Trophoblast cell (in vitro differentiated cells and primary cell): ENCODE measurements at places on chromosomes 7 and 10.

DNA sequence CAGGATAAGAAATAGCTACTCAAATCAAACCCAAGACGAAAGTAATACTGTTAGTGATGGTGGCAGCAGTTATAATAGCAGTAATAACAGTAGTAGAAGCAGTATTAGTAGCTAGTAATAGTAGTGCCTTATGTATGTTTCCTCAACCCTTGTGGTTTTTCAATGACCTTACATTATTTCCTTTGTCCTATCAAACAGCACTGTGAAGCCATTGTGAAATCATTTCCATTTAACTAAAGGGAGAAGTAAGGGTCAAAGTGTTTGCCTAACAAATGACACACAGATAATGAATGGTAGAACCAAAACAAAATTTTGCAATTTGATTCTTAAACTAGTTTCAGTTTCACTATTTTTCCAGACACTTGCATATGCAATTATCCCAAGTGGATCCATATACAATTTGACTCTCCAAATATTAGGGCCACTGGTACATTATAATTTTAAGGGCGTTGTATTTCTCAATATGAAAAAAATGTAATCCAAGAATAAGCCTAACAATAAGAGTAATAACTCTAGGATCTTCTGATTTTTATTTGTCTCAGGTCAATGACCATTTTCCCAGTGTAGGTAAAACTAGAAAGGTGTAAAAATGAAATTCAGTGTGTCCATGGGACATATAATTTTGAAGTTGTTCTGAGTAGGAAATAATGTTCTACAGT, 33.7 kb upstream of the TMEM26 start:
- no peaks in the 10 kb centered on the region for H3K36me3 ChIP-seq
- no peaks in the 10 kb centered on the region for H3K4me1 ChIP-seq
- DNase-seq: peak; percentile 34
- no peak overlapping the region for H3K4me3 ChIP-seq
- no peaks in the 10 kb centered on the region for H3K27me3 ChIP-seq

- H3K27ac ChIP-seq: no peak overlapping the region
- H3K4me1 ChIP-seq: no peaks in the 10 kb centered on the region
- H3K27me3 ChIP-seq: no peaks in the 10 kb centered on the region
- DNase-seq: no peak
These were observed 77.4 kb upstream of the RET start for GRCh38 chr10:42999385-43000020.

- no peaks in the 10 kb centered on the region for H3K36me3 ChIP-seq
- no peaks in the 10 kb centered on the region for H3K27me3 ChIP-seq
- no peak overlapping the region for H3K4me3 ChIP-seq
- DNase-seq: peak; percentile 18
- H3K27ac ChIP-seq: no peak overlapping the region
These were observed 209.2 kb upstream of the FAM3C start for GRCh38 chr7:121605317-121605680.

DNA sequence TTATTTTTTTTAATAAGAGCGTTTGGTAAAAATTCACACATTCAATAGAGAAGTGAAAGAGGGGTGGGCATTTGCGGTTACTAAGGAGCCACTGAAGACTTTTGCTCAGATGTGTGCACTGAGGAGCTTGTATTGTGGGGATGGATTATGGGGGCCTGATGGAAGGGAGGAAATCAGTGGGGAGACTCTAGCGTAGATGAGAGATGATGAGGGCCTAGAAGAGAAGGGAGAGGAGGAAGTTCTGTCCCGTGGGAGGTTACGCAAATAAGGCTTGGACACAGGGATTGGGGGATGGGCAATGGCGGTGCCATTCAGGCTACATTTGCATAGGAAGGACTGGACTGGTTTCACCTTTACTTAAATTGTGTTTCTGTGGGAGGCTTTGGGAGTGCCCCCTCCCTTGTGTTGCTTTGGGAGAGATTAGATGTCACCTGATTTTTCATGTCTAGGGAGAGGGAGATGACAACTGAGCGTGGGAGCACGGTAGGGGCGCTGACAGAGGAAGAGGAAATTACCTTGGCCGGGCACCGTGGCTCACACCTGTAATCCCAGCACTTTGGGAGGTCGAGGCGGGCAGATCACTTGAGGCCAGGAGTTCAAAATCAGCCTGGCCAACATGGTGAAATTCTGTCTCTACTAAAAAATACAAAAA, 2.2 kb upstream of the HIP1 start:
- DNase-seq: no peak
- H3K36me3 ChIP-seq: no peaks in the 10 kb centered on the region
- no peak overlapping the region for H3K4me3 ChIP-seq
- H3K27ac ChIP-seq: no peak overlapping the region
- H3K4me1 ChIP-seq: peaks cover 6% of the 10 kb centered on the region

GRCh38 chr7:4164556-4164955, 517.5 kb upstream of the FOXK1 start:
- peak overlapping the region; percentile 40 for H3K4me3 ChIP-seq
- H3K4me1 ChIP-seq: no peaks in the 10 kb centered on the region
- no peak for DNase-seq
- H3K27me3 ChIP-seq: no peaks in the 10 kb centered on the region
- H3K27ac ChIP-seq: no peak overlapping the region

DNA sequence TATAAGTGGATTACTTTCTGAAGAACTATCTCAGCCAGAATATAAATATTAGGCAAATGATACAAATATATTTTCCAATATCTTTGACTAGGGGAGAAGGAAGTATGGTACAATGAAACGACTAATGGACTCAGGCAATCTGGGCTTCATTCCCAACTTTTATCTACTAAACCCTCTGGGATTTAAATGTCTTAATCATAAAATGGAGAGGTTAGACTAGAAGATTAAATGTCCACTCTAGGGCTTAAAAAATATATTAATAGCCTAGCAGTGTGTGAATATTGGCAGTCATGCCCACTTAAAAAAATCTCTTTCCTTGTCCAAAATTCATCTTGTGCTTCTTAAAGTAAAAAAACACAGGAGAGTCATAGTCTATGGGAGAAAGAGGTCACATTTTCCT, 98.3 kb downstream of the CTTNBP2 start:
- H3K36me3 ChIP-seq: peaks cover 11% of the 10 kb centered on the region
- peaks cover 2% of the 10 kb centered on the region for H3K4me1 ChIP-seq
- DNase-seq: no peak
- no peak overlapping the region for H3K4me3 ChIP-seq
- no peak overlapping the region for H3K27ac ChIP-seq
- no peaks in the 10 kb centered on the region for H3K27me3 ChIP-seq

DNA sequence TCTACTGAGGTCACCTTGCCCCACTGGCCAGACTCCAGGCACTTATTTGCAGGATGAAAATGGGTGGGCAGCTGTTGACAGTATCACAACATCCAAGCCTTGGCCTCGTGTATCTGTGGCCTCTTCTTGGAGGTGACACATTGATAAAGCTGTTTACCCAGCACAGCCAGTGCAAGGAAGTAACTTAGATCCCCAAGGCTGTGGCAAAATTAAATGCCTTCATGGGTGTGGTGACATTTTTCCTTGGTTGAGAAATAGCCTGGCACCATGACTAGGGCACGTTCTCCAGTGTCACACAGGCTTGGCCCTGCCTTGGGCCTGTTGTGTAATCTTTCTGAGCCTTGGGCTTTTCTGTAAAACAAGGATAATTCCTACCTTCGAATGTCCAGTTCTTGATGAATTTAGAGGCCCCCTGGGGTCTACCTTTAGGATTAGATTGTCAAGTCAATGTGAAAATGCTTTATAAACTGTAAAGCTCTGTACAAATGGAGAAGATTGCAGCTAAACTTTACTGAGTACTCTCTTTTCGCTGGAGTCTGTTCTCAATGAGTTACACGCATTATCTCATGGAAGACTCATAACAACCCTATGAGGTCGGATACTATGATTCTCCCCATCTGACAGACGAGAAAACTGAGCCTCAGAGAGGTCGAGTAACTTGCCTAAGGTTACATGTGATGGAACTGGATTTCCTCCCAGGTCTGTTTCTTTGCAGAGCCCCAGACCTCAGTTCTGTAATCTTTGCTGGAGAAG, 46.7 kb upstream of the LOXL4 start:
- H3K27me3 ChIP-seq: no peaks in the 10 kb centered on the region
- H3K27ac ChIP-seq: no peak overlapping the region

GRCh38 chr7:132412435-132412834, 163.8 kb downstream of the PLXNA4 start:
- DNase-seq: no peak
- no peaks in the 10 kb centered on the region for H3K36me3 ChIP-seq
- H3K4me1 ChIP-seq: no peaks in the 10 kb centered on the region
- no peaks in the 10 kb centered on the region for H3K27me3 ChIP-seq
- no peak overlapping the region for H3K27ac ChIP-seq

DNA sequence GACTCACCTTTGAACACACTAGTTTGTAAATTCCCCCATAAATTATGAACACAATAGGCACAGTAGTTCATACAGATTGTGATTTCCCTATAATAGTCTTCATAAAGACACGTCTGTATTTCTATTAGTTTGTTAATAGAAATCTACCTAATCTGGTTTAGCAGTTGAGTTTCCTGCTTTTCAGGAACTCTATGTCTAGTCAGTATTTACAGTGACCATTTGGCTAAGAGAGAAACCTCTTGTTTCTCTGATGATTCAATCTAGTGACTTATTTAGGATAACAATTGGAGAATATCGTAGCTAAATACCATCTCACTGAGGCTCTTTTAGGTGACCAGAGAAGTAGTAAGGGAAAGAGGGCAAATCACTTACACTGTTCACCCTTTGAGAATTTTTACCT, 5.9 kb upstream of the HERPUD2 start:
- no peaks in the 10 kb centered on the region for H3K27me3 ChIP-seq
- no peak overlapping the region for H3K27ac ChIP-seq
- no peak for DNase-seq
- no peaks in the 10 kb centered on the region for H3K36me3 ChIP-seq

GRCh38 chr7:55314967-55315366, 50.2 kb upstream of the LANCL2 start:
- no peaks in the 10 kb centered on the region for H3K27me3 ChIP-seq
- no peaks in the 10 kb centered on the region for H3K4me1 ChIP-seq
- H3K27ac ChIP-seq: no peak overlapping the region
- DNase-seq: peak; percentile 85

GRCh38 chr7:28779954-28780353, 178.2 kb downstream of the TRIL start:
- H3K27ac ChIP-seq: no peak overlapping the region
- no peak overlapping the region for H3K4me3 ChIP-seq
- H3K4me1 ChIP-seq: no peaks in the 10 kb centered on the region
- DNase-seq: no peak
- no peaks in the 10 kb centered on the region for H3K36me3 ChIP-seq
- H3K27me3 ChIP-seq: no peaks in the 10 kb centered on the region

- DNase-seq: no peak
- no peaks in the 10 kb centered on the region for H3K36me3 ChIP-seq
- H3K27me3 ChIP-seq: no peaks in the 10 kb centered on the region
- no peak overlapping the region for H3K27ac ChIP-seq
These were observed 87.8 kb upstream of the PPP2R2D start for GRCh38 chr10:131812736-131813604.

GRCh38 chr10:31768467-31768866, 160.2 kb downstream of the ARHGAP12 start:
- DNase-seq: no peak
- no peak overlapping the region for H3K4me3 ChIP-seq
